ENCODE measurements at places on chromosomes 12 and 14.

GRCh38 chr14:75833326-75834020, 148.3 kb downstream of the TGFB3 start:
- DNase-seq: no peak

DNA sequence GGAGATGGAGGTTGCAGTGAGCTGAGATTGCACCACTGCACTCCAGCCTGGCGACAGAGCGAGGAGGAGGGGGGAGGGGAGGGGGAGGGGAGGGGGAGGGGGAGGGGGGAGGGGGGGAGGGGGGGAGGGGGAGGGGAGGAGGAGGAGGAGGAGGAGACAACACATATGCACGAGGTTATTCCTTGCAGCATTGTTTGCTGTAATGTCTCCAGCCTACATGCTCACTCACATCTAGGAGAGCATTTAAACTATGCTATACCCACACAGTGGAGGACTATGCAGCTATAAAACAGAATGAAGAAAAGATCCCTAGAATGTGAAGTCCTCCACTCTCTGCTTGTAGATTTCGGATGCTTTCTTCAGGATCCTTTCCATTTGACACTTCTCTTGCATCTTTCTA, 3.5 kb upstream of the HIGD1C start:
- DNase-seq: no peak

DNA sequence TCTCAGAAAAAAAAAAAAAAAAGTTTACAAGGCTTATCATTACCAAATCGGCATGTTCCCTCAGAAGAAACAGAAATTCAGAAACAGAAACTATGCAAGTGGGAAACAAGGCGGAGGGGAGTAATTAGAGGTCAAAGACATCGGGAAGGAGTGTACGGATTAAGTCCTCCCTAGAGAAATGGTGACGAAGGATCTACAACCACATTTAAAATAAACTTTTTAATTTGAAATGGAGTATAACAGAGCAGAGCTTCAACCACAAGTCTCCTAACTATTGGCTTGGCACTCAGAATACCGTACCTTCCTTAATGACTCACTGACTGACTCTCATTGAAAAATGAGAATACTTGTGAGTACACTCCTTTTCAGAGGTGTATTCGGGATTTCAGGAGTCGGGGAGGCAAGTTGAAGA, 908 bp downstream of the ENTPD5 start:
- DNase-seq: no peak

GRCh38 chr12:91127751-91128150, 16.5 kb upstream of the LUM start:
- no peak for DNase-seq

DNA sequence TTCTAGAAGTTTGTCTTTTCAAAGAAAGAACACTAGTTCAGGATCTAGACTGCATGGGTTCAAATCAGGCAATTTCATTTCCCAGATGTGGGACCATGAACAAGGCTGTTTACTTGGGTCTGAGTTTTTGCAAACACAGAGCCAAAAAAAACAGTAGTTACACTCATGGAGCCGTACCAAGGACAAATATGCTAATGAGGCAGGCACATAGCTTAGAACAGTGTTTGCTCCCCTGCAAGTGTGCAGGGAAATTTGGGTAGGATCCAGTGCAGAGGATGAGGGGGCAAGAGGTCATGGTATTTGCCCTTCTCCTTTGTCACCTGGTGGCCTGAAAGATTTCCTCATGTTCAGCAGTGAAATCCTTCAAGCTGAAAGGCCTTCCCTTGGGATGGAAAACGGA, 860.4 kb downstream of the VRK1 start:
- no peak for DNase-seq

GRCh38 chr12:130482448-130482847, 144.8 kb downstream of the PIWIL1 start:
- DNase-seq: no peak

DNA sequence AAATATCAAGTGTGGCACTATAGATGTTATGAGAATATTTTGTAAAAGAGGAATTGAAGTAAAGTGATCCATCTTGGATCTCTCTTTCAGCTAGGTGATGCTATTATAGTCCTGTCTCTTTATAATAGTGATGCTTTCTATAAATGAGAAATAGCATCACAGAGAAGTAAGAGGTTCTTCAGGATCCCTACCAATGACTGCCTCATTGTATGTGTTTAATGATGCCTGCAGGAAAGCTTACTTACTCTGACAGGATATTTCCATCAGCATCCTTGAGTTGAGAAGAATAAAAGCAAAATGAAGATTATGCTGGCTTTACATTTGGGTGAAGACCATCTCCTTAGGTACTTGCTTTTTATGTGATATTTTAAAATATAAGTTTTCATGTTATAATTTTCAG, 846.0 kb upstream of the LRFN5 start:
- no peak for DNase-seq

DNA sequence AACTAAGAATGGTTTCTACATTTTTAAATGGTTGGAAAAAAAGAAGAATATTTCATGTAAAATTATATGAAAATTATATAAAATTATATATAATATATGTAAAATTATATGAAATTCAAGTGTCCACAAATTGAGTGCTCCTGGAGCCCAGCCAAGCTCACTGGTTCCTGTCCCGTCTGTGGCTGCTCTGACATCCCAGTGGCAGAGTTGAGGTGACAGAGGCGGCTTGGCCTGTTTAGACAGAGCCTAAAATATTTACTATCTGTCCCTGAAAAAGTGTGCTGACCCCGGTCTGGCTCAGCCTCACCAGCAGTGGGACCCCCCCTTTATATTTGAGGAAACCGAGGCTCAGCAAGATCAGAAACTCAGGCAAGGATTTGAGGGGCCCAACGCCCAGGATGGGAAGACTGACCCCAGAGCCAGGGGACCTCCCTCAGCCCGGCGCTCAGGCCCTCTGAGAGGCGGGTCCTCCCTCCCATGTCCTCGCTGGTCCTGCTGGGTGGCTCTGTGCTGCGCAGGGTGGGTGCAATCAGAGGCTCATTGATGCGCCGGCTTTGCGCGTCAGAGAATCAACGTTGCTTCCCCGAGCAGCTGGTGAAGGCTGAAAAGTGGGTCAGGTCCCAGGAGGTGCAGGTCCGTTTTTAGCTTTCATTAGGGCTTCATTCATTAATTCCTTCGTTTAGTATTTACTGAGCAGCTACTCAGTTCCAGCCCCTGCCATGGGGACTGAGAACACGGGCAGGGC, 21.5 kb upstream of the BEGAIN start:
- no peak for DNase-seq

- no peak for DNase-seq
Measured at GRCh38 chr12:62562846-62563245, 96.2 kb downstream of the MON2 start.

DNA sequence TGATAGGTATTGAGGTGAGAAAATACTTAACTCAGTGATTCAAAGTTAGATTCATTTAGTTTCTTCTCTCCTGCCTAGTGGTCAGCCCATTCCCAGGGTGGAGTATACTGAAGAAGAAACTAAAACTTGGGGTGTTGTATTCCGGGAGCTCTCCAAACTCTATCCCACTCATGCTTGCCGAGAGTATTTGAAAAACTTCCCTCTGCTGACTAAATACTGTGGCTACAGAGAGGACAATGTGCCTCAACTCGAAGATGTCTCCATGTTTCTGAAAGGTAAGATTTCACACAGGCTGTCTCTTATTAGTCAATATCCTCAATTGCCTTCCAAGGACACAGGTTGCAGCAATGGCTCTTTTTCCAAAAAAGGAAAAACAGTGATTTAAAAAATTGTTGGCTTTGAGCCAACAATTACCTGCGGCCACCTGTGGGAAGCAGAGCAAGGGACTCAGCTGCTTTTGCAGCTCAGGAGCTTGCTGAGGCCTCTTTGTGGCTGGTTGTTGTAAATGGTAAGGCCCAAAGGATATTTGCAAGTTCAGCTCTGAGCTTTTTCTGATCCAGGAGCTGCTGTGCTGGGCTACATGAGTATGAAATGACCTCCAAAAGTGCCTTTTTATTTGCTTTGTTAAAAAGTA, 33.9 kb downstream of the TPH2 start:
- DNase-seq: no peak

- no peak for DNase-seq
Measured at GRCh38 chr12:1947081-1947480, 28.6 kb upstream of the CACNA2D4 start.

DNA sequence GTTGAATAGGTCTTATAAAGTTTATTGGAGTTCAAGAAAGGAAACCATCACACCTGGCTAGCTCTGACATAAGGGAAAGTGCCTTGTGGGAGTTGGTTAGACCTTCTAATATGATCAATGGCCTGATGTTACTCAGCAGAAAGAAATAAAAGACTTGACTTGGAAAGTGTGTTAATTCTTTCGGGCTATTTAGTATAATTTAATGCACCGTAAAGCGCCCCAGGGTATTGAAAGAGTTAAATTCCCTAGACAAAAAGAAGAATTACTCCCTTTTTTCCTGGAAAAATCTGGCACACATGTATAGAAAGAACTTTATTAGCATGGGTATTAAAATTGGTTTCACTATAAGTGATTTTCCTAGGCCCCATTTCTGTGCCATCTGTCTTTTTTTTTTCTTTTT, 1125.7 kb upstream of the FLRT2 start:
- DNase-seq: no peak

- DNase-seq: no peak
Measured at GRCh38 chr12:91056488-91056887, 1.3 kb downstream of the KERA start.

- no peak for DNase-seq
Measured at GRCh38 chr14:23286902-23287479, 1.1 kb upstream of the HOMEZ start.

- DNase-seq: no peak
Measured at GRCh38 chr14:73576391-73576790, 7.4 kb downstream of the ACOT2 start.

DNA sequence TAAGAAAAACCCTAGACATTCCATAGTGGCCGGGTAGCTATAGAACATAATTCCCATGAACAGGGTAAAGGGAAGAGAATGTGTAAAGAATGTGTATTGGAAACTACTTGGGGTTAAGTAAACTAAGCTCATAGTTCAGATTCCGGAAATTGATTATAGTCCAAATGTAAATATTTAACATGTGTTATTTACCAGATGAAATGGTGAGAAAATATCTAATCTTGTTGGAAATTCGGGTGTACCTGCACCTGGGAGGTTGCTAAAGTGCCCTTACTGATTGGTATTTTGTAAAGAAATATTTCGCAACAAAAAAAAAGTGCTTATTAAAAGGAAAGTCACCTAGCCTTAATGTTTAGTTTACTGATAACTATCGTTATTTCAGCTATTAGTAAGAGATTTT, 14.4 kb downstream of the RASSF9 start:
- DNase-seq: no peak

DNA sequence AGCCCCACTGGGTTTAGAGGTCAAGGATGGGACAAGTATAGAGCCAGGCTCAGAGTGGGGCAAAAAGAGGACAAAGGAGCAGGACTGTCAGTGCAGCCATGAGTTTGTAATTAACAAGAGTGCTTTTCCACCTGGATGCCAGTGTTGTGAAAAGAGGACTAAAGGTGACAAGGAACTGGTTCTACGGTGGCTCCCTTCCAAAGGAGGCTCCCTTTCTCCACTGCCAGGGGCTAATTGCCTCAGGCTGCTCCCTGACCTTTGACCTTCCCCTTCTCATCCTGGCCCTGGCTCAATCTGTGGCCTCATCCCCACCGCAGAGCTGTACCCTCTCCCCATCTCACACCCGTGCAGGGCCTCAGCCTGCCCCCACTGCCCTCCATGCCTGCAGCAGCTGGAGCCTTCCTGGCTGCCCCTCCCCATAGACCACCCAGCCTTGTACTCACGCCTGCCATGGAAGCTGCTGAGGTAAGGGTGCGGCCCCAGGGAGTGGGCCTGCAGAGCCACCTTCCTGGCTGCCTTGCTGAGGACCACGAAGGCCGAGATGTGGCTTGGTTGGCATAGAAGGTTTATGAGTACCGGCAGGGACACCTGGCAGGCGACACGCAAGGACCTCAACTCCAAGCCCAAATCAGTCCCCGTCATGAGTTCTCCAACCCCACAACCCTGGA, 24.8 kb upstream of the FKBP4 start:
- DNase-seq: no peak

DNA sequence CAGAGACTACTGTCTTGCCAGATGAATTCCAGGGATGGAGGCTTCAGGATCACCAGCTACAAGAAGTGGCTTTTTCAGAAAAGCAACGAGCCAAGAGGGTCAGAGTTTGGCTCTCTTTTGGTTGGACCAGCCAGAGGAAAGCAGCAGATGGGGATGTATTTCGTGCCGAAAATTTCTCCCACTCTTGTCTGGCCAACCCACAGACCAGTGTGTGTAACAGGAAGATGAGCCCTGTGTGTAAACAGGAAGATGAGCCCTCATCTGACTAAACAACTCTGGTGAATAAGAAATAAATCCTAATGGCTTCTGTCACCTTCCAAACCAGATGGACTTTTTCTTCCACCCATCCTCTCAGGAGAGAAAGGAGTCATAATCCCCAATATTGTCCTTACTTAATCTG, 13.1 kb downstream of the GPR68 start:
- DNase-seq: no peak

DNA sequence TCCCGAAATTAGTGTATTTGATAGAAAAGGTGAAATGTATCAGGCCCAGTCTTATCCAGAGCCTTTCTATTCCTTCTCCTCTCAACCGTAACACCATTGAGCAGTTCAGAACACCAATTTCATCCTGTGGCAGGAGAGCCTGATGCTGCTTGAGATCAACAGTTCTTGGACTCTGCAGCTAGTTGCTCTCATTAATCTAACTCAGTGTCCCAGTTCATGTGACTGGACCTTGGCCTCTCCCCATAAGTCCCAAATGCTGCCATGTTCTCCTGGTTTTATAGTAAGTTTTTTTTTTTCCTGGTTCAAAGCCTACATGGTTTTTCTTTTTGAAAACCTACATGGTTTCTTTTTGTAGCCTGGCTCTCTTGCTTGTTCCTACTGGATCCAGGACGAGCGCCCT, 293.9 kb downstream of the ITPR2 start:
- DNase-seq: no peak

- no peak for DNase-seq
Measured at GRCh38 chr14:53048631-53049030, 97.8 kb upstream of the FERMT2 start.

GRCh38 chr12:57139796-57140649, 7.4 kb downstream of the LRP1-AS start:
- DNase-seq: no peak

DNA sequence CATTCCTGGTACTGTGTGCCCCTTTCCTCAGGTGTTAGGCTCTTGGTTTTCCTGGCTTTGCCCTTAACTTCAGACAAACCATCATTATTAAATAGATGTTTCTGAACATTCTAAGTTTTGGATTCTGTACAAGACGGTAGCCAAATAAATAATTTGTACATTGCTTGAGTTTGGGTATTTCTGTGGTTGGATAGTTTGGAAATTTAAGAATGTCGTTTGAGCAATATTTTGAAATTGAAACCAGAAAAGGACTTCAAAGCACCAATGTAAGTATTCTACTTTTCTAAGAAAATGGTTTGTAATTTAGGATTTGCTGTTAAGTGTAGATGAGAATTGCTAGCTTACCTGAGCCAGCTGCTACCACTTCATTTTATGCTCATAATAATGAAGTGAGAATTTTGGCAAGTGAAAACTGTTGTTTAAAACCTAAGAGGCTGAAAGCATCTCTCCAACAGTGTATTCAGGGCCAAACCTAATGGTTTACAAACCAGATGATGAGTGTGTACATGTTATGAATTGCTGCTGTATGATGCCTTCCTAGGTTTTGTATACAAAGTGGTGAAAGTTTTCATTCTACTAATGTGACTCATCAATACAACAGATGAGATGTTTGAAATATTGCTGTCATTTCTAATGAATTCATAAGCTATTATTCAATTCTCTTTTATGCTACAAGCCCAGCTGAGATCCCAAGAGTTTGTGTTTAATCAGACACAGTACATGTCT, 181.5 kb upstream of the PRKD1 start:
- no peak for DNase-seq

Data from amygdala (tissue), 56 donors.